T-helper 1 cell treated with Interleukin-12 subunit alpha and Interleukin-12 subunit beta and Interleukin-4 antibody, amounts not matched to agents 30 ng/mL and 1 ng/mL, for 36 hours (primary cell): ENCODE measurements at places on chromosomes 12 and 14. TPM values are rescaled to one million over a fixed set of nuclear protein-coding genes. Genes with fewer than 3 reads are reported as not detected.

The CKB gene
- 3.6 and 4.2 TPM in 2 replicates for total RNA-seq

The ZNF410 gene
- total RNA-seq, result 53.2 and 58.4 TPM in 2 replicates

The RND1 gene
- total RNA-seq, result 4.0 and 5.6 TPM in 2 replicates

The AGAP2 gene
- 70.2 and 74.9 TPM in 2 replicates for total RNA-seq

The BICDL1 gene
- total RNA-seq, result 99.4 and 106 TPM in 2 replicates

The CACNA2D4 gene
- total RNA-seq, result 15.1 and 15.4 TPM in 2 replicates

The PPM1H gene
- total RNA-seq, result 0.24 TPM in 1 of 2 replicates, not detected in the other

The GZMH gene
- 14.7 and 15.4 TPM in 2 replicates for total RNA-seq

The STXBP6 gene
- total RNA-seq, result not detected in 2 replicates

The ZNF891 gene
- total RNA-seq, result 2.1 and 2.2 TPM in 2 replicates

The GLT8D2 gene
- total RNA-seq, result 0.12 and 0.24 TPM in 2 replicates

The NELL2 gene
- total RNA-seq, result 47.1 and 47.9 TPM in 2 replicates

The LMNTD1 gene
- total RNA-seq, result not detected in 2 replicates

The CLEC1B gene
- not detected in 2 replicates for total RNA-seq

The TAS2R10 gene
- total RNA-seq, result 0.34 and 0.39 TPM in 2 replicates

The CISTR gene
- total RNA-seq, result not detected in 2 replicates

The CLEC2D gene
- 407 and 420 TPM in 2 replicates for total RNA-seq

The DPY19L2 gene
- 0.32 and 0.56 TPM in 2 replicates for total RNA-seq

The KCNJ8 gene
- not detected in 2 replicates for total RNA-seq

The TDRD9 gene
- not detected in 2 replicates for total RNA-seq

The SPX gene
- 0.95 and 1.2 TPM in 2 replicates for total RNA-seq

The SLC6A12 gene
- not detected in 2 replicates for total RNA-seq

The ANO4 gene
- not detected in 2 replicates for total RNA-seq

The EXD2 gene
- total RNA-seq, result 6.1 TPM in 2 replicates

The NPFF gene
- total RNA-seq, result 0.44 TPM in 1 of 2 replicates, not detected in the other

The GYS2 gene
- total RNA-seq, result 0.24 TPM in 1 of 2 replicates, not detected in the other

The DDX11 gene
- total RNA-seq, result 126 and 131 TPM in 2 replicates

The RAD51AP1 gene
- total RNA-seq, result 27.4 and 33.0 TPM in 2 replicates

The FGFR1OP2 gene
- total RNA-seq, result 71.8 and 77.6 TPM in 2 replicates

The RERG gene
- 0.20 TPM in 1 of 2 replicates, not detected in the other for total RNA-seq

The RTL1 gene
- total RNA-seq, result not detected in 2 replicates

The DUSP16 gene
- total RNA-seq, result 46.2 and 49.4 TPM in 2 replicates

The KRT82 gene
- not detected in 2 replicates for total RNA-seq

The FGF23 gene
- total RNA-seq, result not detected in 2 replicates

The BMP4 gene
- total RNA-seq, result not detected in 2 replicates

The ARHGAP9 gene
- 190 and 192 TPM in 2 replicates for total RNA-seq

The CYP27B1 gene
- 3.8 and 4.9 TPM in 2 replicates for total RNA-seq

The KLRB1 gene
- total RNA-seq, result 1.2 and 1.4 TPM in 2 replicates

The IL22 gene
- total RNA-seq, result 4.0 and 4.1 TPM in 2 replicates

The TAMALIN gene
- total RNA-seq, result 3.9 and 4.4 TPM in 2 replicates

The LRP1-AS gene
- not detected in 2 replicates for total RNA-seq

The OAS2 gene
- 213 and 215 TPM in 2 replicates for total RNA-seq

The BEST3 gene
- not detected in 2 replicates for total RNA-seq

The TRIM9 gene
- 0.22 TPM in 2 replicates for total RNA-seq

The GDF3 gene
- total RNA-seq, result not detected in 2 replicates

The MGAT4C gene
- total RNA-seq, result not detected in 2 replicates

The KLRD1 gene
- 2.5 and 4.9 TPM in 2 replicates for total RNA-seq

The CLEC4D gene
- total RNA-seq, result not detected in 2 replicates

The MMP19 gene
- 0.12 TPM in 1 of 2 replicates, not detected in the other for total RNA-seq

The HOXC5 gene
- not detected in 2 replicates for total RNA-seq

The ZNF641 gene
- 23.9 and 26.2 TPM in 2 replicates for total RNA-seq

The DBX2 gene
- total RNA-seq, result not detected in 2 replicates

The KCNMB4 gene
- 0.15 TPM in 2 replicates for total RNA-seq

The NYNRIN gene
- 0.12 and 0.17 TPM in 2 replicates for total RNA-seq

The POTEG gene
- not detected in 2 replicates for total RNA-seq

The CD163 gene
- not detected in 2 replicates for total RNA-seq

The KICS2 gene
- 9.9 and 10.3 TPM in 2 replicates for total RNA-seq

The P2RX7 gene
- total RNA-seq, result 12.0 and 14.5 TPM in 2 replicates

The VWF gene
- not detected in 2 replicates for total RNA-seq

The NUP37 gene
- total RNA-seq, result 46.9 and 51.3 TPM in 2 replicates
